ENCODE measurements at places on chromosomes 2 and 18.

- DNase-seq = no peak
Observed at GRCh38 chr2:168495524-168495923, 39.5 kb downstream of the CERS6 start.

GRCh38 chr2:148194882-148195281 is 174.0 kb downstream of the MBD5 start:
- DNase-seq = no peak

DNA sequence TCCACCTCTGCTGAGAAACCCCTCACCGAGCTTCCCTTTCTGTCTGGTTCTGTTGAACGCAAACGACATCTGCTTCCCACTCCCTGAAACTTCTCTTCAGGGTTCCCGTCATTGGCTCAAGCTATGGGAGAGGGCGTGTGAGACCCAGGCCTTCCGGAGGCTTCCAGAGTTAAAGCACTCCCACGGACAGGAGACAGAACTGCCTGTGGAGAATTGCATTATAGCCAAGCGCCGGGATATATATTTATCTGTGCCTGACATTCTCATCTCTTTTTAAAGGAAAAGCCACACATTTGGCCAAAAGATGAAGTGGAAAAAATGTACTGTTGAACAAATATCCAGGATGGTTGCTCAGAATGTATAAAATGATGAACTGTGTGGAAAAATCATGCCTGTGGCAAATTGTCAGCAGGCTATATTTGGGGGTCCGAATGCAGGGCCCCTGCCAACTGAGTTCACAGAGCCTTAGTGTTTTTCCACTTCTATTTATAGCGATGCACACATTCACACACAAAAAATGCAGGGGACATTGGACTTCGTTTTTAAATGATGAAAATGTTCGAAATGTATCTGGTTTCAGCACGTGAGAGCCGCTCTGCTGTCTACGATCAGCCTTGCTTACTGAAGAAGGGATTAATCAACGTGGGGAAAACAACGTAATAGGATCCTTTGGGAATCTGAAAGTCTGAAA is 59.5 kb downstream of the E2F6 start:
- DNase-seq = no peak

DNA sequence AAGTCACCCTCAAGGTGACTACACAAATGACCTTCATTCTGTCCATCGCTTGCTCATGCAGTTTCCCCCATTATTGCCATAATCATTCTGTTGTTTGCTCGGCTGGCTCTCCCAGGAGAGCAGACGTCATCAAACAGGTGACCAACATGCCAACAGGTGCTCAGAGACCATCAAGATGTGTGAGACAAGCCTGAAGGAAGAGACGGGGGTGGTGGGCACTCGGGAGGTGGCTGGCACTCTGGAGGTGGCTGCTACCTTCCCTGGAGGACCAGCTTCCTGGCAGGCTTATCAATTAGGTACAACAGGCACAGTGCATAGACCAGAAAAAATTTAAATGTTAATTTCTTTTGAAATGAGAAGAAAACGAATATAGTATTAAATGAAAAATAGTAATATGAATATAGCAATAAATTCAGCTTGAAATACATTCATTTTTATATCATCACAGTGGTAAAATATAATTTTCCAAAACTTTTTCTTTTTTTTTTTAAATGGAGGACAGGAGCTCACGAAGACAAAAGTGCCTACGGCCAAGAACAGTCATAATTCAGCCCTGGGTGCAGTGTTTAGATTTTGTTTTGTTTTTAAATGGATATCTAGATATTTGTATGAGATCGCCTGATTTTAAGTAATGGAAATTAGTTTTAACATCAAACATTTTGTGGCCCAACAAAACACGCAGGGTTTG is 16.9 kb upstream of the HAAO start:
- DNase-seq = no peak

GRCh38 chr2:170771421-170771937 is 1.3 kb downstream of the ERICH2 start:
- no peak for DNase-seq

DNA sequence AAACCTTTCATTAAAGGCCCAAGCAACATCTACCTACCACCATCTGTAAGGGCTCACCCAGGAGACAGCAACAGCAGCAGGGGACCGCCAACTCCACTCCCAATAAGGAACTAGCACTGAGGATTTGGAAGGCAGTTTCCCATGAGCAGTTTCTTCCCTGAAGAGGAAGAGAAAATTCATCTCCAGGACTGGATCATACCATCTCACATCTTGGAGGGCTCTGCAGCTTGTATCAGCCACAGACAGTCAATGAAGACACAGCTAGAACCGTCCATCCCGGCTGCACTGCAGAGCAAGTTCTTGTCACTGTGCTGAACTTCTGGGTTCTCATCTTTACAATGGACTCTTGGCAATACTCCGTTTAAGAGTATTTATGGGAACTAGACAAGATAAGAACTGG is 2.8 kb upstream of the GYPC start:
- DNase-seq = no peak

GRCh38 chr18:50790241-50790640 is 29.6 kb downstream of the MRO start:
- no peak for DNase-seq

GRCh38 chr2:197254776-197255530 is 55.6 kb downstream of the ANKRD44 start:
- DNase-seq = no peak

DNA sequence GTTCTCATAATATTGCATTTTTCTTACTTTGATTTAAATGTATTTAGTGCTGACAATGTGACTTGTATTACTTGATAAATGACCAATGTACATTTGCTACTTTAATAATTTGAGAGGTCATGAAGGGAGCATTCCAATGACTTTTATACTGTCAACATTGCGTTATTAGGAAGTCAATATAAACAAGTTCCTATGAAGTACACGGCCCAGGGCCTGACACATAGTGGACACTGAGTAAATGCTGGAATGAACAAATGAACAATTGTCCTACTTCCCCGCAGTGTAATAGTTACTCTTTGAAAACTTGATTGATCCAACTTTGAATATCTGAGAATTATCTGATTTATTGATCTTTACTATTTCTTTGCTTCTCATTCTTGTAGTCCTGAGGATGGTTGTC is 47.3 kb downstream of the PKP4 start:
- DNase-seq = no peak

GRCh38 chr2:147806846-147807245 is 38.0 kb upstream of the ACVR2A start:
- peak; percentile 85 for DNase-seq

GRCh38 chr2:148702475-148702874 is 57.9 kb downstream of the EPC2 start:
- no peak for DNase-seq

GRCh38 chr2:120425014-120425413 is 79.1 kb downstream of the INHBB start:
- DNase-seq = no peak

- peak; percentile 1 for DNase-seq
Observed at GRCh38 chr18:46821856-46822711, 65.2 kb upstream of the ST8SIA5 start.
